RWPE2 (cell line): ENCODE measurements at places on chromosomes 3 and 15.

DNA sequence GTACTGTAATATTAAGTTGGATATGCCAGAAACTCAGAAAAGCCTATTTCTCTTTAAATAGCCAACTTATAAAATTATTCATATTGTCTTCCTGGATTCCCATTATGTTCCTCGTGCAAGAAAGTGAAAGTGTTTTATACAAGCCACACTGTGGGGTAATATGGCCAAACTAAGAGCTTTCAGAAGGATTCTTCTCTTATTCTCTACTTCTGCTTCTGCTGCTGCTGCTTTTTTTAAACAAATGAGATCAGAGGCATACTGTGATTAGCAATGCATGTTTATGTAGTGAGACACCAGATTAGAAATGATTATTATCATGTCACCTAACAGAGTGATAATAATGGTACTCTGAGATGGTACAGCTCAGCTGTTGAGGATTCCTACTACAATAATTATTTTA, 1026.5 kb upstream of the CFAP20DC start:
- no peak for DNase-seq

DNA sequence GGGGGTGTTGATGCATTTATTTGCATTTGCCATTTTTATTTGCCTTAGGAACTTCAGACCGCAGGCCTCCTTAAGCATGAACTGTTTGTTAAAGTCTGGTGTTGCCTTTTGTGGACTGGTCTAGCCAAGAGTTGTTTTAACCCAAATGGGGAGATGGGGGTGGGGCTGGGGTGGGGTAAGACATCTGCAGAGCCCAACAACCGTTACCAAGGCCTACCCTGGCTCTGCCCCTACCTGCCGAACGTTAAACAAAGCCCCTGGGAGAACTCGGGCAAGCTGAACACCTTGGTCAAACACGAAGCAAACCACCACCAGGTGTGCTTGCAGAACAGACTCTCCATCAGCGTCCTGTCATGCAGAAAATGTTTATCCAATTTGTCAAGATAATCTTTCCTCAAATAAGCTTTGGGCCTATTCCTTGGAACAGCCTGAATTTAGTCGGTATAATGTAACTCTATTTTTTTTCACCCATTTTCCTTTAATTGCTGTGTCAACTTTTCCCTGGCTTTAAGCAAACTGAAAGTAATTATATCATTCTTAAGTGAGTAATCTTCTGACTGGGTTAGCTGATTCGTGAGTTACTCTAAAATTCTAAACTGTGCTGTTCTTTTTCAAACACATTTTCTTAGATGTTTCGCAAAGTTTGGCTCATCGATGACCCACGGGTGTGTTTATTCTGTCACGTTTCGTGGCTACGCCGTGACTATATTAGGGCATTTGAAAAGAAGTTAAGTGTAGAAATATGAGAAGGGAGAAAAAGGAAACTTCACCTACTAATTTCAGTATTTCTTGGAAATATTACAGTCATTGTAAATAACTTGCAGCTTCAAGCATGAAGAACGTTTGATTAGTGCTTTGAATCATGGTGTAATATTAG, 127.6 kb downstream of the SOX2 start:
- no peak for DNase-seq

DNA sequence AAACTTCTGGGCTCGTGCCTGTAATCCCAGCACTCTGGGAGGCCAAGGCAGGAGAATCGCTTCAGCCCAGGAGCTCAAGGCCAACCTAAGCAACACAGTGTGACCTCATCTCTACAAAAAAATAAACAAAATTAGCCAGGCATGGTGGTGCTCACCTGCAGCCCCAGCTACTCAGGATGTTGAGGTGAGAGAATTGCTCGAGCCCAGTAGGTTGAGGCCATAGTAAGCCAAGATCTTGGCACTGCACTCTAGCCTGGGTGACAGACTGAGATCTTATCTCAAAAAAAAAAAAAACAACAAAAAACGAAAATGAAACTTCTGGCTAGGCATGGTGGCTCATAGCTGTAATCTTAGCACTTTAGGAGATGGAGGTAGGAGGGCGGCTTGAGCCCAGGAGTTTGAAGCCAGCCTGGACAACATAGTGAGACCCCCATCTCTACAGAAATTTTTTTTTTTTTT, 53.7 kb downstream of the PIK3CB start:
- no peak for DNase-seq

DNA sequence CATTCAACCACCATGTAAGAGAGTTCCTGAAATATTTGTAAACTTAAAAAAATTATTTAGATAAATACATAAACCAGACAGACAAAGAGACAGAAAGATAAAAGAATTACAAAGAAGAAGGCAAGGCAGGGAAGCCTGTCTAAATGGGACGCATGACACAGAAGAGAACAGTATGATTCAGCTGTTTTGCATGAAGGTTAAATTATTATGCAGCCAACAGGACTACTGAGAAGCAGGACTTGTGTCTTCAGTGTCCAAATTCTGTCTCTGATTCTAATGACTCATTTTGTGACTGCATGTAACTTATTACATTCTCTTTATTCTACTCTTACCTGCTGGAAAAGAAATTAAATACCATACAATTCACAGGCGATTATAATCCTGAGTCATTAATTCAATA, 340.4 kb upstream of the KCNMB2 start:
- no peak for DNase-seq

GRCh38 chr3:192896208-192896607, 21.4 kb downstream of the MB21D2 start:
- DNase-seq: no peak

DNA sequence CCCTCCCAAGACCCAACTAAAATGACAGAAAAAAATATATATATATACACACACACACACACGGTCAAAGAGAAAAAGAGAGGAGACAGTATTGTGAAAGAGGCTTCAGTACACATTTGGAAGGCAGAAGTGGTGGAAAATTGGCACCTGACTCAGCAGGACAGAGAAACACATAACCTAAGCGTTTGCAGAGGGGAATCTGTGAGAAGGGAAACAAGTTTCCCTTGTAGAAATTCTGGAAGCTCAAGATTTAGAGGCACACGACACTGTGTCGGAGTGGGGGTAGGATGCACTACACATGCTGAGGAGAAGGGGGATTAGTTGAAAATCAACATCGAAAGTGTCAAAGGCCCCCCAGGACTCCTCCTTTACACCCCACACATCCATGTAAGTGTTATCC, 53.1 kb downstream of the PAK2 start:
- DNase-seq: no peak

DNA sequence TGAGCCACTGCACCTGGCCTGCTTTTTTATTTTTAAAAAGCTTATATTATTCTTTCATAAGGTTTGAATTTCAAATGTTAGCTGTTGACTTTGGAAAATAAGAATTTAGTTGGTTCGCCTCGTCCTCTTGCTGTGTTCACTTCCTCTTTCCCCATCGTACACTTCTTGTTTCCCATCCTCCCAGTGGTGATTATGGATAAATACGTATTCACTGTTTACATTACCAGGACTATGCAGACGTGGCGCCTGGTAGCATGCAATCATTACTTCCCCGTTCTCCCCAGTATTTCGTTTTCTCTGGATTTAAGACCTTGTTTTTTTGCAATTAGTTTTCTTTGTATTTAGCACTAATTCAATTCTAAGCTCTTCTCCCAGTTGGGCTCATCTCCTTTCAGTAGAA, 70.1 kb downstream of the LMLN start:
- DNase-seq: no peak

- no peak for DNase-seq
Observed at GRCh38 chr3:103048068-103048722, 613.4 kb downstream of the ZPLD1 start.

- no peak for DNase-seq
Observed at GRCh38 chr15:80490431-80490990, 86.3 kb downstream of the ARNT2 start.

DNA sequence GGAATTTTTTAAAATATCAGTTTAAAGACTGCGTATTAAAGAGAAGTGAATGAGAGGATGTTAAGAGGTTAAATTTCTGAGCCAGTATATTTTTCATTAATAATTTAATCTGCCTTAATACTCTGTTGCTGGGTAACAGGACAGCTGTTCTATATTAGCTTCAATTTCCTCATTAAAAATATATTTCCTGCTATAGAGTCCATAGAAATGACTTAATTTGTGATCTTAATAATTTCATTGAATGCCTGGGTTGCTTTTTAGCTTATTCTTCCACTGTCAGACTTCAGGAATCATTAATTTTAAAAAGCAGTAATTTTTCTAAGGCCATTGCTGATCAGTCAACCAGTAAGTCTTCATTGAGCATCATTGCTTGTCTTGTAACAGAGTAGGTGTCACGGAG, 129.0 kb downstream of the THSD4 start:
- DNase-seq: no peak

GRCh38 chr3:128787256-128788253, 61.6 kb downstream of the RAB7A start:
- DNase-seq: peak; percentile 77

DNA sequence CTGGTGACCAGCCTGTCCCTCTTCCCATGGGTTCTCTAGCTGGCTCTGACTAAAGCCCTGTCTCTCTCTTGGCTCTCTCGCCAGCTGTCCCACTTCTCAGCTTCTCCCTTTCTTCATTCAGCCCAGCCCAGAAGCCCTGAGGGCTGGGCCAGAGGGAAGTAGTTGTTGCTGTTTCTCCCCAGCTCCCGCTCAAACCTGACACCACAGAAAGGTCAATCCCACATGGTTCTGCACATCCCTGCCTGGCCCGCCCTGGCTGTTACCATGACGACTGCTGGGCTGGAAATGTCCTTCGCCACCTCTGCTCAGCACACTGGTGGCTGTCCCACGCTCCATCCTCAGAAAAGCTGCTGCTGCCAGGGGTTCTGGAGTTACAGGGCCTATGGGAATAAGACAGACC, 25.9 kb downstream of the CCDC32 start:
- DNase-seq: peak; percentile 61

DNA sequence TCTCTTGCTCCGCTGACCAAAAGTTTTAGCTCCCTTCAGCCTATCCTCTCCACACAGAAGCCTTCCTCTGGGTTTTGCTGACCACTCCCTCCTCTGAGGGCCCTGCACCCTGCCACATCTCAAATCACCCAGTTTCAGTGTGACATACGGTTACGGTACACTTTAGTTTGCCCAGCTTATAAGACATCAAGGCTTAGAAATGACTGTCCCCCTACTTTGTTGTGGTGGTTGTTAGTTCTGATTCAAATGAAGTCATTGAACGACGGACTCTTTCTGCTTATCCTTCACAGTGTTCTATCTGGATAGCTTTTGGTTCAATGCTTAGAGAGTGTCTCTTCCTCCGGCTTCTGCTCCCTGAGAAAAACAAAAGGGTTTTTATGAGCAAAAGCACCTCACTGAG, 68.0 kb upstream of the NDUFB4 start:
- no peak for DNase-seq

GRCh38 chr3:128054367-128054766, 2.1 kb downstream of the SEC61A1 start:
- no peak for DNase-seq

- no peak for DNase-seq
Observed at GRCh38 chr3:35787936-35788335, 148.6 kb downstream of the ARPP21 start.

GRCh38 chr15:73744293-73744692, 8.9 kb downstream of the INSYN1 start:
- DNase-seq: no peak

DNA sequence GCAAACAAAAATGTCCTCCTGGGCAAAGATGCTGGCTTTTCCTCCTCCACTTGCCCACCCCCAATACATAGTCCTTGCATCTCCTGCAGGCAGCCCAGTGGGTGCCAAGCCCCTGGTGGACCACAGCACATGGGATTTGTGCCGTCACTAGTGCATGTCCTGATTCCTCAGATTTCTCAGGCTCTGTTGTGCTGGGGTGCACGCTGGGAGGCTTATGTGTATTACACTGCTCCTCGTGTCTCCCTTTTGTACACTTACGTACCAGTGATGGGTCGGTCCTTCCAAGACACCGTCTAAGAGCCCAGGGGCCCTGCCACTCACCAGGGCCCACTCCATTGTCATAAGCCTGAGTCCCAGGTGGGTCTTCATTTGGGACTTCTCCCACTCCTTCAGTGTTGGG, 70.1 kb downstream of the PLXNA1 start:
- DNase-seq: peak; percentile 34

DNA sequence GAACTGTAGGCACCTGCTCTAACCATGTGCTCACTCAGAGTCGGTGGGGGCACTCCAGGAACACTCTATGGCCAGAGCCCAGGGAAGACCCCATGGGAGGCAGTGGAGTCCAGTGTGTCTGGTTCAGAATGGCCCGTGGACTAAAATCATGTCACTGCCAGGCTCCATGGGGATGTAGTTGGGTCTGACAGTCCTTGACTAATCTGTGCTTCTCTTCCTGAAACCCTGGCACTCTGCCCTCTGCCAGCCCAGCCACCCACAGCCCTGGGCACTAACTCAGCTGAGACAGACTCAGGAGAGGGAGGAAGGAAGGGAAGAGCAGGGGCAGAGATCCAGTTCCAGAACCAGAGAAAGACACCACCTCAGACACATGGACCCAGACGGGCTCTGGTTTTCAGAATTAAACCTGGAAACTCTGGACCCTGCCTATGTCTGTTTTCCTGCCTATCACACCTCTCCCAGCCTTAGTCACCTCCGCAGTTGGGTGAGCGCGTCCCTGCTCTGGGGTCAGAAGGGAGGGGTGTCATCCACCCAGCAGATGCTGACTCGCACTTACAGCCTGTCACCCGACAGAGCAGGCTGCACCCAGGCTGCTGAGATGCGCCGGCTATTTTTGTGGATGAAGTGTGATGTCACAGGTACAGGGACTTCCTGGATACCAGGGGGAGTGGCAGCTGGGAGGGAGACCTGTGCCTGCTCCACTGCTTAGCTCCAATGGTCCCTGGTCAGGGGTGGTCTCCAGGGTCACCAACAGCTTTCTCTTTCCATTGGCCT, 56.8 kb upstream of the INSYN1 start:
- no peak for DNase-seq

DNA sequence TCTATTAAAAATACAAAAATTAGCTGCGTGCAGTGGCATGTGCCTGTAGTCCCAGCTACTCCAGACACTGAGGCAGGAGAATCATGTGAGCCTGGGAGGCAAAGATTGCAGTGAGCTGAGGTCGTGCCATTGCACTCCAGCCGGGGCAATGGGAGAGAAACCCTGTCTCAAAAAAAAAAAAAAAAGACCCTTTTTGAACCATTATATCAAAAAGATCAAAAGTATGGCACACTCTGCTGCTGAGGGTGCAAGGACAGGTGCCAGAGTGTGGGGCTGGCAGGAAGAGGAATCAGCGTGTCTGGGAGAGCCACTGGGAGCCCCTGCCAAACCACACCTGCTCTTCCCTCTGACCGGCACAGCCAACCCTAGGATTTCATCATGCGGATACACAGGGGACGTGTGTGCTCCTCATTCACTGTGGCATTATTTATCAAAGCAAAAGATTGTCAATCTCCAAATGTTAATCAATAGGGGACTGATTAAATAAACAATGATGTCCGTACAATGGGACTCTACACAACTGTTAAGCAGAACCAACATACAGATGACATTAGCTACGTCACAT, 147.3 kb upstream of the TLE3 start:
- DNase-seq: peak; percentile 37
